Stimulated activated CD8-positive, alpha-beta memory T cell treated with anti-CD3 and anti-CD28 coated beads, Interleukin-4, amount 100 ng/mL, for 24 hours (primary cell): ENCODE measurements at places on chromosomes 5 and 9.

DNA sequence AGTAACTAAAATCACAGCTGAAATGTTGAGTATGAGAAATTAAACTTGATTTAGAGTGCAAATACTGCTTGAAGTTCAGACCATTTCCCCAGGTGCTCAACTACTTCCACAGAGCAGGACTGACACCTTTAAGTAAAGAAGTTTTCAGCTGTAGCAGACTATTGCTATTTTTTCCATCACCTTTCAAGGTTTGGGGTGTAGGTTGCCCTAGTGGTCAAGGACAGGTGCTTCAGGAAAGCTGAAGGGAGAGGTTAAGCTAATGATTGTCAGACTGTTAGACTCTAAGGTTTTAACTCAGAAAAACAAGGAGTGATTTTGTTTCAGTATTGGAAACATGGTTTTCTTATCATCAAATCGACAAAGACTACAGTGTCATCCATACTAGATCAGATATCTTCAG is 162.1 kb downstream of the CCDC192 start:
- no peak for DNase-seq

DNA sequence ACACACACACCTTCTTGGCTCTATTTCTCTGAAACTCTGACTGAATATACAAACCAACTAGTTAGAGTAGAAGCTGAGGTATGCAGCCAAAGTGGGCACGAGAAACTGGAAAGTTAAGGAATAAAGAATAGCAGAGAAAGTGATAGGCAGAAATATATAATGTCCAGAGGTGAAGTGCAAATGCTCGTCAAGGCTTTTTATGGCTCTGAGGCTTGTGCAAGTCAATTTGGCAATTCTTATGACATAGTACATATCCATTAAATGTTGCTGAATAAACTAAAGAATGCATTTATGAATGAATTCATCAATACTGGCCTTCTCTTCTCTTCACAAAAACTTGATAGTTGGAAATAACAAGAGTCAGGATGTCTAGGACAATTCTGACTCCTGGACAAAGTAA is 490.1 kb upstream of the DMAC1 start:
- DNase-seq, result no peak

- no peak for DNase-seq
Observed at GRCh38 chr5:98656125-98656795, 117.2 kb upstream of the RGMB start.

DNA sequence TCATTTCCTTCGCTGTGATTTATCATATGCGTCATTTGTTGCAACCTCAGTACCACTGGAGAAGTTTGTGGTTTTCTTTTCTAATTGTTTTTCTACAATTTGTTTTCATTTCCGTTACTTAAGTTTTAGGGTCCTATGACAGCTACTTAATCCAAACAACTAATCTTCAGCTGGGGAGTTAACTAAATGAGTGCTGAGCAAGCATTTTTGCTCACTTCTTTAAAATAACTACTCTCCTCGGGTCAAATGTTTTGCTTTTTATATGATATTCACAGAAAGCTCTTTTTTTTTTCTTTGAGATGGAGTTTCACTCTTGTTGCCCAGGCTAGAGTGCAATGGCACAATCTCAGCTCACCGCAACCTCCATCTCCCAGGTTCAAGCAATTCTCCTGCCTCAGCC is 14.6 kb upstream of the ICE1 start:
- no peak for DNase-seq

DNA sequence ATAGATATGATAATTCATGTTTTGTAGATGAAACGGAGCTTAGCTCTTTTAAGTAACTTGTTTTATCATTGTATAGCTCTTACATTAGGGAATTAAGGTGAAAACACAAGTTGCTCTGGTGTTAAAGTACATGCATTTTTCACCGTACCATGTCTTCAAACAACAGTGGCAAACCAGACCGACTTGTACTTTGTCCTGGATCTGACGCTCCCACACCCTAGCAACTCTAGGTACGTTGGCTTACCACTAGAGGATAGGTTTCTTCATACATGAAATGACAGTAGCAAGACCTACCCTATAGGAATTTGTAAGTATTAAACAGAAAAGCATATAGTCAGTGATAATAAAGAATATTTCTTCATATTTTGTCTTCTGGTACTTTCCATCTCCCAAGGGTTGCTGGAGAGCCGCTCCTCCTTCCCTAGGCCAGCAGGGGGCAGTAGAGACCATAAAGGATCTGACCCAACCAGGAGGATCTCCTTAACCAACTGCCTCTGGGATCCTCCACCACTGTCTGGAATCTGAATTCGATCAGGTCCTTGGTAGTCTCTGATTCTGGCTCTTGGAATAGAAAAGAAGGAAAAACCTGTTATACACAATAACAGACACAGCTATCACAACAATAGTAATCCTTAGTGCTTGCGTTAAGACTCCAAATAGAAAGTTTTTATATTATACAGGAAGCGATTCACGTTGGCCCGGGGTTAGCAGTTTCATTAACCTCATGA is 136.7 kb downstream of the CAVIN4 start:
- DNase-seq, result peak; percentile 14

DNA sequence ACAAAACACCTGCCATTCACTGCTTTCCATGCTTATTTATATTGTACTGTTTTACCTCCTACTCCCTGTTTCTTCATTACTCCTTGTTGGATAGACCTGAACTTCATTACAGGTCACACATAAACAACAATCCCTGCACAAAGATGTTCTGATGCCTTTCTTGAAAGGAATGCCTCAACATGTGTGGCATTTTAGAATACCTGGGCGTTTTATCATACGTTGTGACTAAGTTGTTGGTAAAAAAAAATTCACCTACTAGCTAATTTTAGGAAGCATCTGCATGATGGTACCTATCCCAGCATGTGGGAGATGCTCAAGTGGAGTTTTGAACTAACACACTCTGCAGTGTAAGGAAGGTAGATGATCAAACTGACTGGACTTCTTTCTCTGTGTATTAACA is 604.1 kb downstream of the TAF11L14 start:
- no peak for DNase-seq

- no peak for DNase-seq
Observed at GRCh38 chr5:77101298-77101697, 14.2 kb upstream of the ZBED3 start.

GRCh38 chr5:173816728-173817127 is 71.4 kb upstream of the CPEB4 start:
- no peak for DNase-seq

DNA sequence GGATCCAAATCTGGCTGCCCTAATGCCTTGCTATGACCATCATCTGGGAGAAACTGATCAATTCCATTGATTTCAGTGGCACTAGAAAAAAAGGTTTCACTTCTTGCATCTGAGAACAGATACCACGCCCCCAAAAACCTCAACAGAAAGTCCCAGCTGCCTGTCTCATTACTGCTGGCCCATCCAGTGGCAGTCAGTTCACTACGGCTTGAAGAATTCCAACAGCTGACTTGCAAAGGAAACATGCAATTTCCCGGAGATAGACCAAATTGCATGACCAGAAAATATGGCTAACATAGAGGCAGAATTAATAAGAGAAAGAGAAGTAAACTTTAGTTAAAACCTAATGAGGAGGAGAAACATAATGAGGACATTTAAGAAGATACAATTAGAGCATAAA is 48.6 kb downstream of the UGCG start:
- DNase-seq, result no peak

DNA sequence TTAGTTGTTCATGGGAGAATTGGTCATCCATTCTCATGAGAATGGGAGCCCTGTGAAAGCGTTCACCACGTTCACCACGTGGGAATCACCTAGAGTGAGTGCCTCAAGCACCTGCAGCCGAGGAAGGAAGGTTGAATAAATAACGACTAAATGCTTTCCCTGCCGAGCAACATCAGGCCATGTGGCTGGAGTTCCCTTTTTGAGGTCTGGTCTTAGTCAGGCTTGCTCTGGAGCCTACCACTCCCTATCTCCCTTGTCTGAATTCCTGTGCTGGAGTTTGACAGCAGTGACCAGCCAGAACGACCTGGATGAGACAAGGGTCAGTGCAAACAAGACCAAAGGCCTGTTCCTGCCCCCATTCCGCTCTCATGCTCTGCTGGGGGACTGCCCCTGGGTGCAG is 28.5 kb downstream of the KCNMB1 start:
- no peak for DNase-seq

GRCh38 chr5:74085782-74086181 is 459.8 kb downstream of the ARHGEF28 start:
- no peak for DNase-seq

- no peak for DNase-seq
Observed at GRCh38 chr9:19464061-19464763, 55.4 kb downstream of the ACER2 start.

DNA sequence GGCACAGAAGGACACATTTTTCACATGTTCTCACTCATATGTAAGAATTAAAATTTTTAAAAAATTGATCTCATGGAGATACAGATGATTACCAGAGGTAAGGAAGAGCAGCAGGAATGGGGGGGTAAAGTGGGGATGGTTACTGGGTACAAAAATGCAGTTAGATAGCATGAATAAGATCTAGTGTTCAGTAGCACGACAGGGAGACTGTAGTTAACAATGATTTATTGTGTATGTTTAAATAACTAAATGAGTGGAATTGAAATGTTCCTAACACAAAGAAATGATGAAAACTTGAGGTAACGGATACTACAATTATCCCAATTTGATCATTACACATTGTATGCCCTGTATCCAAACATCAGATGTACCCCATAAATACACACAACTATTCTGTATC is 15.2 kb upstream of the TGFBI start:
- DNase-seq, result no peak

DNA sequence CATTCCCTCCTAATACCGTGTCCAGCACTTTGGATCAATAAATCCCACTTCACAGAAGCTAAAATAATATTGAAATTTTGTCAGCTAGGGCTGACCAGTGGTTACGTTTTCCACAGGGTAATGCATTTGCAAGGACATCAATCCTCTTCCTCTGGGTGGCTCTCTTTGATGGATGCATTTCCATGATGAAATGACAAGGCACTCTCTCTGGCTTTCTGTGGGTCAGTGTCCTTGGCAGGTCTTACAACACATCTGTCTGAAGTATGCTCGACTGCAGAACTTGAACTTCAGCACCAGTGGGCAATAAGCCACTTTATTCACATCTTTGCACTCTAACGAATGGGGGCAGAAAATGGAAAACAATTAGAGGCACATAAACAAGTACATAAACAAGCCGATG is 330.1 kb downstream of the ADAMTS6 start:
- DNase-seq, result no peak

DNA sequence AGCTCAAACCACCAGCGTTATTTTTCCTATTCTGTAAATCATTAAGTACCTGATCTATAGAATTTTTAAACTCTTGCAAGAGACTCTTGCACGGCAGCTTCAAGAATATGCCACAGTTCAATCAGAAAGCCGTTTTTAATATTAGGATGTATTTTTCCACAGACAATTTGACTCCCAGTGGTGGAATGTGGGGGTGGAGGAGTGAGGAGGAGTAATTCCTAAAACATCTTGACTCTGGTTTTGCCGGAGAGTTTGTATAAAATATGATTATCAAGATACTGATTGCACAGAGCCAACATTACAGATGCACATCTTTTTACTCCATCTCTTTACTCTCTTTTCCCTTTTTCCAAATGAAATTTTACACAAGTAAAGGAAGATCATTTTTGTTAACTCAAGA is 288.3 kb downstream of the ENC1 start:
- DNase-seq, result no peak

GRCh38 chr9:14608540-14608939 is 84.7 kb downstream of the ZDHHC21 start:
- no peak for DNase-seq

DNA sequence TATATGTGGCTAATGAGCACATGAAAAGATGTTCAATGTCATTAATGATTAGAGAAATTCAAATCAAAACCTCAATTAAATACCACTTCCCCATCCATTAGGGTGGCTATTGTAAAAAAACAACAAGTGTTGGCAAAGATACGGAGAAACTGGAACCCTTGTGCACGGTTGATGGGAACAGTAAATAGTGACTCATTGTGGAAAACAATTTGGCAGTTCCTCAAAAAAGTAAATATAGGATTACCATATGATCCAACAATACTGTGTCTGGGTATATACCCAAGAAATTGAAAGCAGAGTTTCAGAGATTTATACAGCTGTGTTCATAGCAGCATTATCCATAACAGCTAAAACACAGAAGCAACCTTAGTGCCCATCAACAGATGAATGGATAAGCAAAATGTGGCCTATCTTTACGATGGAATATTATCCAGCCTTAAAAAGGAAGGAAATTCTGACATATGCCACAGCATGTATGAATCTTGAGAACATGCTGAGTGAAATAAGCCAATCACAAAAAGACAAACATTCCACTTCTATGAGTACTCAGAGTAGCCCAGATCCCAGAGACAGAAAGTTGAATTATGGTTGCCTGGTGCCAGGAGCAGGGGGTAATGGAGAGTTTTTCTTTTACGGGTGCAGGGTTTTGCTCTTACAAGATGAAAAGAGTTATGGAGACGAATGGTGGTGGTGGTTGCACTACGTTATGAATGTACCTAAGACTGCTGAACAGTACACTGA is 41.4 kb upstream of the LRRC14B start:
- no peak for DNase-seq

GRCh38 chr5:14545862-14546261 is 35.7 kb upstream of the OTULINL start:
- no peak for DNase-seq

DNA sequence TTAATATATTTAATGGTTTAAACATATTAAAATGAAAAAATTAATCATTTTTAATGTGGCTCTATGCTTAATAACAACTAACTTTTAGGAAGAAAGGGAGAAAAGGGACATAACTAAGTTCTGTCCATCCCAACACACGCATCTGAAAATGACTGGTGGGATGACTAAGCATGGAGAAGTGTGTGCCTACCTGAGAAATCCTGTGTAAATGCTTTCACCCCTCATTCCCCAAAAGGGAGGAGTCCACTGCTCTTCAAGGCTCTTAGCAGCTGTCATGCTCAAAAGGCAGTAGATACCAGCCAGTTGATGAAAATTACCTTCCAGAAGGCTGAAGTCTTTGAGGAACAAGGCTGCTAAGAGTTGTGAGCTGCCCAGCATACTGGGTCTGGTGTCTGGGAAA is 130.9 kb downstream of the NFIB start:
- no peak for DNase-seq

GRCh38 chr5:60076746-60077145 is 183.2 kb upstream of the PDE4D start:
- no peak for DNase-seq

GRCh38 chr9:87793292-87793691 is 67.4 kb downstream of the CTSL start:
- DNase-seq, result no peak

GRCh38 chr5:150783422-150783928 is 4.9 kb downstream of the SMIM3 start:
- peak; percentile 40 for DNase-seq

- no peak for DNase-seq
Observed at GRCh38 chr9:106701611-106702010, 161.4 kb upstream of the ZNF462 start.

DNA sequence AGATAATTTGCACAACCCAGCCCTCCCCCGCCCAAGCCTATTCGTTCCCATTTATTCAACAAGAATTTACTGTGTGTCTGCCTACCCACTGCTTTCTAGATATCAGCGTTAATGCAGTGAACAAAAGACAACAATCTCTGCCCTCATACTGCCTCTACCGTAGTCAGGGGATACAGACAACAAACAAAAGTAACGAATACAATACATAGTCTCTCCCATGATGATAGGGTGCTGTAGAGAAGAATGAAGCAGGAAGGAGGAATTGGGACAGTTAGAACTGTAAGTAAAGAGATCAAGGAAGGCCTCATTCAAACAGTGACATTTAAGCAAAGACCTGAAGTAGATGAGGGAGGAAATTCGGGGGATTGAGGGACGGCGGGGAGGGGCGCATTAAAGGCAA is 1.7 kb downstream of the GFM2 start:
- DNase-seq, result no peak

- DNase-seq, result no peak
Observed at GRCh38 chr9:123679330-123679987, 250.5 kb downstream of the DENND1A start.
